ENCODE measurements at places on chromosomes 7 and 10.

- DNase-seq: no peak
Observed at GRCh38 chr7:128309124-128309523, 34.6 kb downstream of the RBM28 start.

DNA sequence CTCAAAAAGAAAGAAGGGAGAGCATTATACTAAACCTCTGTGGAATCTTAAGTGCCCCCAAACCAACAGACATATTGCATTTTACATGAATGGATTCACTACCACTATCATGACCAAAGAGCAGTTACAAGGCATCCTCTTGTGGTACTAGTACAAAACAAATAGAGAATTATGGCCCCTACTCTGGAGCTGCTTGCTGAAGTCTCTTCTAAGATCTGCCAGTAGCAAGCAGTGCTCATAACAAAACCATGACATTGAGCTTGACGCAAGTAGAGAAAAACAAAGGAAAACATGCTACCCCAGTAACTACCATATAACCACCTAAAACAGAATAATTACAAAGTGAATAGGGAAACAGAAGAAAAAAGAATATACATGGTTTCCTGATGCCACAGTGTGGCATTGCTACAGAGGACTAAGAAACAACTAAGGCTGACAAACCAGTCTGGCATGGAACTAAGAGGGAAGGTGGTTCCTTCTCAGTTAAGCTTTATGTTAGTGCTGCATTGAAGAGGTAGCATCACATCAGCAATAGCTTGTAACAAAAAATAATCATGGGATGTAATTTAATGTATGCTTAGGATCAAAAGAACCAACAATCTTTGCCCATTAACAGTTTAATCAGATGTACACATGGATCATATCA, 150.2 kb upstream of the AGR3 start:
- DNase-seq: no peak

- DNase-seq: no peak
Observed at GRCh38 chr10:51022933-51023585, 51.2 kb upstream of the PRKG1 start.

DNA sequence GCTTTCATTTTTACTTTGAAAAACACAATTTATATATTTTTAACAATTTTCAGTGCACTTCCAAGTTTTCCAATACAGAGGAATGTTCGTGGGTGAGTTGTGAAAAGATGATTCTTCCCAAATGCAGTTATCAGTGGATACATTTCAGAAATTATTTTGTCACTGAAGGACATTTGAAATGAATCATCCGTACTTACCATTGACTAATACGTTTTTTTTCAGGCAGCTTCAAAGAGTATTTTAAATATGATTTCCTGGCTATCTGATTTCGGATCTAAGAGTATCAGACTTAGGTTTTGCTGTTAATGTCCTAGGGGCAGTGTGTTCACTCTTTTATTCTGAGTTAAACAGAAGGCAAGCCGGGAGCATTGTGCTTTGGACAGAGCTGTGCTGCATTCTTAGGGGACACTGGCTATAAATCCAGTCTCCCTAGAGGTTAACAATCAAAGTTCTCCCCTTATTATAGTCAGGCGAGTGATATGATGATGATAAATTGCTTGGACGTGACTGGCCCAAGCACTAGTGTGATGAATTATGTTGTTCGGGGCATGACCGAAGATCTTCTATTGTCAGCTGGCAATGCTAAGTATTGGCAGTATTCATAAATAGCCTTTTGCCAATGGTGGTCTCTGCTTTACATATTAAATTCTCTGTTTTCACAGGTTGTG, 4.5 kb downstream of the PTER start:
- no peak for DNase-seq

DNA sequence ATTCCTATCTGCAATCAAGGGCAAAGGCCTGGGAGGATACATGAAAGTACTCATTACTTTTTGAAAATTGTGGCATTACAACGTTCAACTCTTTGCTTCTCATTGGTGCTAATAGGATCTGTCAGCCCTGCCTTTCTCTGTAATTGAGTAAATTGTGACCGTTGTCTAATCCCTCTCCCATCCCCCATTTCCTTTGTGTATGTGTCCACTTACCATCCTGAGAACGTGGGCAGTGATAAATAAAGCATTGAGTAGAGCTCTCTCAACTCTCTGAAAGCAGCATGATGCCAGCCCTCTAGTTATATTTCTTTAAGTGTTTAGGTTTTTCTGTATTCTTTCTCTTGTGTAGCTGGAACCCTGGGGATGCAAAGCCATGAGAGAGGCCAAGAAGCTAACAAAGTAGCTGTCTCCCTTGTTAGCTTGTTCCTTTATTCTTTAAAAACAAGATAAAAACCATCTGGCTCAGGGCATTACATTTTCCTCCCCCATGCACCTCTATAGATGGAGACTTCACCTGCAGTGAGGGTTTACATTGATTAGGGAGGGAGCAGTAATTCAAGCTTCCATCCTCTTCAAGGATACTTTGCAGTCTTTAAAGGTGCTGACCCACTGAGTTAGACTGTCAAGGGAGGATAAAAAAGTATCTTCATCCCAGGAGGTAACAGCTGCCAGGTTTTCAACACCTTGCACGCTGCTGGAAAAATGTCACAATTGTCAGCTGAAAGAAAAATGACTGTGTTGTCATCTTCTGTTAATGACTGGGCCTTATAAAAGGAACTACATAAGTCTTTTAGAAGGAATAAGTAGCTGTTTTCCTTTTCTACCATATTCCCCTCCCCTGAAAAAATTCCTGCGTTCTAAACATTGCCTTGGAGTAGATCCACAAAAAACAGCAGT, 112.3 kb downstream of the BTRC start:
- DNase-seq: no peak

All from fibroblast of the conjunctiva (primary cell).